ENCODE measurements at places on chromosomes 16 and 17. TPM values are rescaled to one million over a fixed set of nuclear protein-coding genes. Genes with fewer than 3 reads are reported as not detected.

DNA sequence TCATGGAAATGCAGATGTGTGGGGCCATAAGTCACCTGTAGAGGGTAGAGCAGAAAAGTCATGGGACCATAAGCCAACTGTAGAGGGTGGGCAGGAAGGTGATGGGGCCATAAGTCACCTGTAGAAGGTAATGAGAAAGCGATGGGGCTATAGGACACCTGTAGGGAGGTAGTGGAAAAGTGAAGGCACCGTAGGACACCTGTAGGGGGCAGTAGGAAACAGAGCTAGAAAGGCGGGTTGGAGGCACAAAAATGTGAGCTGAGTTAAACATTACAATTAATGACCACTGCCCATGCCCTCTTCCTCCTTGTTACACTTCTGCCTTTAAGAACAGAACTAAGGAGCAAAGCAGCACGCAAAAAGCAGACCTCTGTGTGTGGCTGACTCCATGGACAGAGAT is 150.1 kb downstream of the SHISA6 start:
- DNase-seq: no peak

DNA sequence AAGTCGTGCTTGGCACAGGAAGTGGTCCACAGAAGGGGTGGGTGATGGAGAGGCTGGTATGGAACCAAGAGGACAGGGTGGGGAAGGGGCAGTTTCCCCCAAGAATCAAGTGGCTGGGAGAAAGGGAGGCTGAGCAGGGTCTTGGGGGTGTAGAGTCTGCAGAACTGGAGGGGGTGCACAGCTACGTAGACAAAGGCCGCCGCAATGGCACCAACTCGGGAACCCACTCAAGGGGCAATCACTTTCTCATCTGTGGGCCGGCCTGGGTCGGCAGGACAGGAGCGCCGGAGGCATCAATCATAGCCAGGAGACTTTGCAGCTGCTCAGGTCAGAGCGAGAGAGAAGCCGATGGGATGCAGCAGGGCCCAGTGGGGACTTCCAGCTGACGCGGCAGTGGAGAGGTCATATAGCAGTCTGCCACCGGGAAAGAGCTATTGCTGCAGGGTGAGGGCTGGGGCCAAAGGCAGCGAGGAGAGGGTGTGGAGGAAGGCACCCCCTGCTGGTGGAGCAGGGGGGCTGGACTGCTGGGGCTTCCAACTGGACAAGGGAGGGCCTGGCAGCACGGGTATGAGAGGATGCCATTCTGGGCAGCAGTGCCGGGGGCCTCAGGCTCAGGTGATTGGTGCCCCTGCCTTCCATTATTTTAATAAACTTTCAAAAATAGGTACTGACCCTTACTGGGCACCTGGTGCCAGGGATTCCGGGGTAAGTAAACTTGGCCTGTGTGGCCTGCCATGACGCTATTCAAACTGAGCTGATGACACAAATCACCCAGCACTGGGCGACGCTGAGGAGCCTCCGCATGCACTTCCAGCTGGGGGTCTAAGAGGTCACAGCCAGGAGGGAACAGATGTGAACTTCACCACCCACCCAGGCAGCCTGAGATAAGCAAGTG is 52.5 kb upstream of the MTSS2 start:
- no peak for DNase-seq

- DNase-seq: no peak
These were observed 1.2 kb downstream of the HS3ST4 start for GRCh38 chr16:25692742-25693508.

- DNase-seq: no peak
These were observed 11.9 kb downstream of the SEC14L5 start for GRCh38 chr16:4970010-4970409.

GRCh38 chr16:12133729-12134128 is 157.2 kb downstream of the SNX29 start:
- no peak for DNase-seq

Gene PDILT
- total RNA-seq: not detected

All from Panc1 (cell line).